ENCODE measurements at places on chromosomes 12 and 14.

GRCh38 chr14:50795909-50796308, 35.1 kb downstream of the NIN start:
- DNase-seq, result no peak

- DNase-seq, result no peak
Measured at GRCh38 chr12:111975161-111975931, 37.6 kb downstream of the TMEM116 start.

- no peak for DNase-seq
Measured at GRCh38 chr14:101497684-101498525, 63.4 kb upstream of the DIO3 start.

DNA sequence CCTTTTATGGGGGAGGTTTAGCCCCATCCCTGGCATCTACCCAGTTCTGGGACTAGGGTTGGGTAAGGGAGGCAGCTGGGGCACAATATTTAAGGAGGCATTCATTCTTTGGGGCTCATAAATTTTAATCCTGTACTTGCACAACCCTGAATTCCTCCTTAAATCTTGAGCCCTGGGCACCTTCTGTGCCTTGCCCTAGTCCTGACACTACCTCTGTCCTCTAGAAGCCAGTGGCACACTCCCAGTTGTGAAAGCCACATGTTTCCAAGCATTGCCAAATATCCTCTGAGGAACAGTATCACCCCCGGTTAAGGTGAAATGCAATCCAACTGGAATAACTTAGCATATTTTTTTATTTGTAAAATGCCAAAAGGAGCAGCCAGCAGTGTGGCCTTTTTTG, 36.6 kb downstream of the SLC16A7 start:
- DNase-seq, result no peak

DNA sequence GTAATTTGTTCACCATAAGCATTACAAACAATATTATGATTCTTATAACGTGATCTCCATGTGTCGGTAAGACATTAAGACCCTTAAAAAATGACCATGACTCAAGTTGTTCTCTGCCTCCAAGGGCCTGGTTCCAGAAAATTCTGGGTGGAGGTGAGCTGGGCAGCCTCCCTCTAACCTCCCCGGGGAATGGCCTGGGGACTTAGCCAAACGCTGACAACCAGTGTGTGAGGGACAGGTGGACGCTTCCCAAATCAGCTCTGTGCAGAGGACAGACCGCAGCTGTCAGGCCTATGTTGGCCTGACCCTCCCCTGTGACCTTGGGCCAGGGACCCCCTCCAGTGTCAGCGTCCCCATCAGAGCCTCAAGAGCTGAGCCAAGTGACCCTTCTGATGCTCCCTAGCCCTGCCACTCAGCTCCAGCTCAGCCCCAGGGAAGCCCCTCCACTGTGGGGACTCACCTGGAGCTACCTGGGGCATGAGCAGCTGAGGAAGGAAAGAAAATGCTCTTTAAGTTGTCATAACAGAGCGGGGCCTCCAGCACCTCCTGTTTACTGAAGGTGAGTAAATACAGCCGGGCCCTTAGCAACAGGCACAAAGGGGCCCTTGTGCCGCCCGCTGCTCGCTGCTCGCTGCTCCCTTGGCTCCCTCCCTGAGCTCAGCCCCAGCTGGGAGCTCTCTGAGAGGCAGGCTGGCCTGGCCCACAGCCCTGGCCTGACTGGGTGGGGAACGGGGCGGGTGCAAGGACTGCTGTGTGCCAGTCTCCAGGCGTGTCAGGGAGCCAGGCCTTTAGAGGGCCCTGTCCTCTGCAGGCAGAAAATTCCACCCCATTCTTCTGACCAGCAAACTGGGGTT, 116.6 kb downstream of the CALM1 start:
- DNase-seq, result no peak

DNA sequence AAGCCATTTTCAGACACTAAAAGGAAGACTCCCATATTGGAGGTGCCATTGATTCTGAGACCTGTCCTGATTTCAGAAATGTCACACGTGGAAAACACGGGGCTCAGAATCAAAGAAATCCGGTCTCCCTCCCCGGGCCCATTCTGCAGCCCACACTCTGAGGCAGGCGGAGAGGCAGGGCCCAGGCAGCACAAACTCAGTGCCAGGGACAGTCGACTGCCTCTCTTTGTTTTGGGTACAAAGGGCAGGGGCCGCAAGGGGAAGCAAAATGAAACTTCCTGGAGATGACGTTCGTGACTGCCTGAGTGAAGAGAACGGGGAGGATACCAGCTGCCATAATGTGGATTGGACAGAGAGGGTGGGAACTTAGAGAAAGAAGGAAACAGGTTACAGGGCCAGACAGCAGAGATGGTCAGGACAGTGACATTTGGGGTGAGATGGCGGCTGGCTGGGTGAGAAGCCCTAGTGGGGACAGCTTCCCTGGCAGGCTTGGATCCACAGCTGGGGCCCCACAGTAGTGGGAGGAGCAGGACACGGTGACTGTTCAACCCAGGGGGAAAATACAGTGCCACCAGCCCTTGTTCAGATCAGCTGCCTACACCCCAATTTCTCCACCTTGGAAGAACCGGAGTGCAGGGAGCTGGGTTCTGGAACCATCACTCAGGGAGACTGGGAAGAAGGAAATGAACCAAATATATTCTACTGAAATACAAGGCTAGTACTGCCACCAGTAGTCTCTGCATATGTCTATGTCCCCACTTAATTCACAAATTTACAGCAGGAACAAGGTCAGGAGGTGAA, 8.1 kb downstream of the GAPDH start:
- DNase-seq, result no peak

GRCh38 chr14:100688598-100689461, 37.9 kb upstream of the DLK1 start:
- no peak for DNase-seq

DNA sequence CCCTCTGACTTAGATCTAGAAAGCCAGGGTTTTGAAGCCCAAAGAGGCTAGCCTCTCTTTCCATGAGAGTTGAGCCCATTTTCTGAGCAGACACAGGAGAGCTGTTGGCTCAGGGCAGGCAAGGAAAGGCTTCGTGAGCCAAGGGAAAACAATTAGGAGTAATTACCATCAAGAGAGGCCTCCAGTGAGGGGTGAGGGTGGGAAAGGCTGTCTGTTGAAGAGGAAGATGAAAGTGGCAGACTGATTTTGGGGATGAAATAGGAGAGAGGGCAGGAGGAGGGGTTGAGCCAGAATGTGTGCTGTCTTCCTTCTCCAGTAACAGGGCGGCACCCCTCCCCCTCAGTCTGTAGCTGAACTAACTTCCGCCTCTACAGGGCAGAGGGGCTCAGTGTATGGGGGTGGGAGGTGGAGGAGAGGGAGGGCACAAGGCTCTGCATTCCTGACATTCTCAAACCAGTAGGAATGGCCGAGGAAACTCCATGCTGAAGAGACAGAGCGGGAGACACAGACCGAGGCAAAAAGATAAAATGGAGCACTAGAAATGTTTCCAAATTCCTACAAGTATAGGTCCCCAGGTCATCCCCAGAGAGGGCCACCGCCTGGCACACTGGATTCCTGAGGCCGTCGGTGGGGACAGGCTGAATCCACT, 33.1 kb upstream of the COL2A1 start:
- DNase-seq, result no peak

GRCh38 chr12:25796523-25797000, 161.9 kb upstream of the RASSF8 start:
- DNase-seq, result no peak

DNA sequence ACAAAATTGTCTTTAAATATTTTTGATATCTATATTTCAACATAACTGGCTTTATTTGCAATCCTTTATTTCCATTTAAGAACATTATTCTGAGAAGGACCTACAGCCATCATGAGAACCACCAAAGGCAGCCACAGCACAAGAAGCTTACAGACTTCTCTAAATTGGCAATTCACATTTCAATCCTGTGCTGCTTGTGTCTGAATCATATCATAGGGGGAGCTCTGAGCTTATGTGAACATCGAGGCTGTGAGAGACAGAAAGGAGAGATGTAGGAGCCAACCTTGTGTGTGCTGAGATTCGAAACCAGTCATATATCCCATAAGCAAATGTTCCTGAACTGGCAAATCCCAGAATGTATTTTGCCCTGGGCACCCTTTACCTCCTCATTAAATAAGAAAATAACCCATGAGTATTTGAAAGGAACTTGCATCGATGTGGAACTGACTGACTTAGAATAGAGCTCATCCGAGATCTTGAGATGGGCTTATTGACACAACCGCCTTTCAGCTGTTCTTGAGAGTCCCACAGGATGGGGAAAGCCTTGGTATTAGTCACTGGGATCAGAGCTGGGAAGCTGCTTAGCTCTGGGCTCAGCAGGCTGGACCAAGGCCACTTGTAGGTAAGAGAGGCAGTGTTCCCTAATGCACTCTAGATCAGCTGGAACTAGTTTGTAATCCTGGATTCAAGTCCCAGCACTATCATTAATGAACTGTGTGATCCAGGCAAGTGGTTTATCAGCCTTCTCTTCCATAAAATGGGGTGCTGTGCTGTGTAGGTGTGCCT, 329.8 kb downstream of the CACNA1C start:
- no peak for DNase-seq

DNA sequence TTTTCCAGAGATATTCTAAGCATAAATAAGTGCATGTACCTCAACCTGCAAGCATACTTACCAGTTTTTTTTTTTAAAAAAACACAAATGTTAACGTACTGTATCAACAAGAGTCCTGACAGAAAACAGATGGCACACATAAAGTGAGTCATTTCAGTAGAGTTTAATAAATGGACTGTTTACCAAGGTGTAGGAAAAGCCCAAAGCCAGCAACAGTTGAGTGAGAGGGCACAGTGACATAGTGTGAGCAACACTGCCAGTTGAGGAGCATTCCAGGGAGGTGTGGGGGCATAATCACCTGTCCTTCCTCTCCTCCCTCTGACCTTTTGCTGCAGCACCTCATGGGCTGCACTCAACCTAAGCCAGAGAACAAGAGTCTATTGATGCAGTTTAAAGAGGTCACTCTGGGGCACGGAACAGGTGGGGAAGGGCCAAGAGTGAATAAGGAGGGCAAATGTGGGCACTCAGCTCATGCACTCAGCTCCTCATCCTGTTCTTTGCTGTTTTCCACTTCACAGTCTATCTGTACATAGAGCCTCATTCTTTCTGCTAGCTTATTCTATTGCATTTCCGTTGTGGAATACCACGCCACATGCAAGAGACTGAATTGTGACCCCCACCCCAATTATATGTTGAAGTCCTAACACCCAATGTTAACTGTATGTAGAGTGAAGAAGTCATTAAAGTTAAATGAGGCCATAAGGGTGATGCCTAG, 29.3 kb downstream of the DHRS2 start:
- no peak for DNase-seq

- DNase-seq, result no peak
Measured at GRCh38 chr12:130013771-130014484, 110.1 kb upstream of the TMEM132D start.

DNA sequence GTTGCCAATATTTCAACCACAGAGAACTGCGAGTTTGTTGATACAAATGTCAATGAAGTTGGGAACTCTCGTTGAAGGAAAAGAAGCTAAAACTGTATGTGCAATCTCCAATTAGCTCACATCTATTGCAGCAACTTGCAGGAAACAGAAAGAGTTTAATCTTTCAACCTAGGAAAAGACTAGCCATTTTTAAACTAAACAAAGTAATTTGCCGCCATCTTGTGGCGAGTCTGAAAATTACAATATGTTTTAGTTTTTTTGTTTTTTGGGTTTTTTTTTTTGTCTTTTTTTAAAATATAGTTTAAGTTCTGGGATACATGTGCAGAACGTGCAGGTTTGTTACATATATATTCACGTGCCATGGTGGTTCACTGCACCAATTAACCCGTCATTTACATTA, 131.2 kb upstream of the FOXG1 start:
- DNase-seq, result no peak

GRCh38 chr14:59564366-59564765, 12.2 kb downstream of the CCDC175 start:
- DNase-seq, result no peak

DNA sequence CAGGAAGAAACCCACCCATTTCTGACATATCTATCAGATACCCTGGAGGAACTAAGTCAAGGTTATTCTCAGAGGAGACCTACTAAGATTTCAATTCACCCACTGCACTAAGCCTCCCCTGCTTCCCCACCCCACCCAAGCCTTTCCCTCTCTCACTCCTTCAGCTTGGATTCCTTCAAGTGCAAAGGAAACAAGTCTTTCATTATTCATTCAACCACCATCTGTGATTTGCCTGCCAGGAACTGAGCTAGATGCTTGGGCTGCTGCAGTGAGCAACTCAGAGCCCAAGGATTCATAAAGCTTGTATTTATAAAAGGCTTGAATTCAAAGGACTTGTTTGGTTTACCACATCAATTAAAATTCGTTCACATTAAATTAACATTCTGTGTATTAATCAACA, 161.3 kb downstream of the GXYLT1 start:
- no peak for DNase-seq

DNA sequence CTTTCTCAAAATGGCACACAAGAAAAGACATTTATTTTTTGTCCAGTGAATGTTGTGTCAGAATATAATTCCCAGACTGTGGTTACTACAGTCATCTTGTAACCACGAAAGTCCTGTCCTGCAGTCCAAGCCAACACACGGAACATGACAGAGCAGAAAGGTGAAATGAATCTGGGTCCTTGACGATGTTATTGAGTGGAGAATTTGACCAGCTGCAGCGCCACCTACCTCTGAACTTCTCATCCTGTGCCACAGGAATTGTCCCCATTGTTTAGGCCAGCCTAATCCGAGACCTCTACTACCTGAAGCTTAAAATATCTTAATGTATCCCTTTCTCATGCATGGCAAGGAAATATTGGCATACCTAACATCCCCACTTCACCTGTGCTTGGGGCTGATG, 64.1 kb upstream of the OTX2 start:
- DNase-seq, result no peak

- DNase-seq, result no peak
Measured at GRCh38 chr12:115632308-115632707, 645.2 kb downstream of the MED13L start.

GRCh38 chr14:74978416-74978947, 23.1 kb upstream of the PGF start:
- no peak for DNase-seq

DNA sequence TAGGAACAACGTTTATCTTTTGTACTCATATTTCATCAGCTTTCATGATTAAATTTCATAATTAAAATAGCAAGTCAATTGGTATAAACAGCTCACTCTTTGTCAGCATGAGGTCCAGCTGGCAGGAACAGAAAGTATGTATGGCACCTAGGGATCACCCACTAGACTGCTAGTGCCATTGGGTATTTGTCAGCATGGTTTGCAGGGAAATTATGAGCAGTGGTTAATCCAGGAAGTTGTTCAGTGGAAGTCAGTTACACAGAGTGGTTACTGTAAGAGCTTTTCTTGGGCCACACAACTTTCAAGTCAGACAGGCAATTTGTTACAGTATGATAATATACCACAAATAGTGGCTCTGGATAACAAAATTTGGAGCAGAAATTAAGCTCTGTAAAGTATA, 340.3 kb upstream of the RGS6 start:
- DNase-seq, result no peak

GRCh38 chr14:23610815-23611289, 25.3 kb upstream of the DHRS2 start:
- DNase-seq, result no peak

GRCh38 chr12:52604859-52605258, 3.6 kb upstream of the KRT72 start:
- DNase-seq, result no peak
